Caco-2 (cell line): ENCODE measurements at places on chromosomes 6 and 20. TPM values are rescaled to one million over a fixed set of nuclear protein-coding genes. Genes with fewer than 3 reads are reported as not detected.

FAM83C gene
- total RNA-seq, result 0.09 TPM in 1 of 2 replicates, not detected in the other

ABHD16B gene
- total RNA-seq, result 0.27 TPM in 1 of 2 replicates, not detected in the other

- H3K4me1 ChIP-seq, result peaks cover 44% of the 10 kb centered on the region
- DNase-seq, result no peak
Measured at GRCh38 chr6:37243816-37244370, 13.7 kb upstream of the TBC1D22B start.

DNA sequence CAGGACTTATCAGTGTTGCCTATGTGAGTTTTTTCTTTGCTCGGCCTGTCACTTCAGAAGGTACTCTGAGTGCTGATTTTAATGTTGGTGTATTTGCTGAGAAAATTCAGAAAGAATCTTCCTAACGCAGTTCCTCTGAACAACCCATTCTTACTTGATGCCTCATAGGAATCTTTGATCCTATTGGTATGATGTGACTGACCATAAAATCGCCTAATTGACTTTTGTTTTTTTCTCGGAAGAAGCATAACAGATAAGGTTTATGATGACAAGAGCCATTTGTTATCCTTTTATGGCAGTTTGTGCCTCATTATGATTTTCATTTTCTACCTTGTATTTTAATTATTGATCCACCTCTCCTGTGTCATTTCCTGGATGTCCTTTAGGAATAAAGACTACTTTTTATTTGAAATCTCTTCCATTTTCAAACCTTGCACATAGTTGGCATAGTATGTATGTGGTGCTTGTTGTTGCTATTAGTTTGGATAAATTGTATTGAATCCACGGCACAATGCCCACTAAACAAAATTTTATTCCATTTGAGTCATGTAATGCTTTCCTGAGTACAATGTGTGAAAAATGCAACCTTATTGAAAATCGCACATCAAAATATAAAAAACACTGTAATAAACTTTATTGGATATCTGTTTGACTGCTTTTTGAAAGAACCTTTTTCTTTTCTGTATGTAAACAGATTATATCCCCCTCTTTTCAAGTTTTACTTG is 37.3 kb downstream of the LRRC1 start:
- H3K4me3 ChIP-seq, result no peak overlapping the region
- H3K4me1 ChIP-seq, result peaks cover 70% of the 10 kb centered on the region
- H3K36me3 ChIP-seq, result no peaks in the 10 kb centered on the region
- DNase-seq, result no peak
- H3K27me3 ChIP-seq, result no peaks in the 10 kb centered on the region

SEL1L2 gene
- total RNA-seq, result not detected in 2 replicates

OR2J3 gene
- total RNA-seq, result not detected in 2 replicates

RBM38 gene
- total RNA-seq, result 34.4 and 39.2 TPM in 2 replicates

DNA sequence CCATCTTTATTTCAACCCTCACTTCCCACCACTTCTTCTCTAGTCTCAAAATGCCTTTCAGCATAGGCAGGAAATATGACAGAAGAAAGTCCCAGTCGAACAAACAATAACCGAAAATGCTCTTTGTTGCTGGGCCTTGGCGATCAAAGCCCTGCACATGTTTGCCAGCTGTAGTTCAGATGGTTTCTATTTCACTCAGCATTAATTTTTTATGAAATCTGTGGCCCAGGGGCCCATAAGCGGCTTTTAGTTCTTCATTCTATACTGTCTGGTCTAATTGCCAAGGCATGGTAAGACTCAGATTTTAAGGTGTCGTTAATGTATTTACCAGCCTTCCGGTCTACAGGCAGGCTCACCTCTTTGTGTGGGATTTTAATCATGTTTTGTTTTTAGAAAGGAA is 10.9 kb upstream of the F13A1 start:
- H3K27ac ChIP-seq, result no peak overlapping the region
- H3K27me3 ChIP-seq, result no peaks in the 10 kb centered on the region; the same call in 1 of the 2 replicates
- H3K4me1 ChIP-seq, result no peaks in the 10 kb centered on the region
- H3K4me3 ChIP-seq, result no peak overlapping the region
- no peak for DNase-seq

- no peak overlapping the region for H3K27ac ChIP-seq
- H3K27me3 ChIP-seq, result no peaks in the 10 kb centered on the region
- H3K4me3 ChIP-seq, result no peak overlapping the region
- no peaks in the 10 kb centered on the region for H3K36me3 ChIP-seq
- DNase-seq, result no peak
Measured at GRCh38 chr6:124310139-124310538, 506.5 kb downstream of the NKAIN2 start.

GRCh38 chr6:111804627-111805235 is 68.5 kb downstream of the FYN start:
- no peaks in the 10 kb centered on the region for H3K4me1 ChIP-seq
- H3K27me3 ChIP-seq, result no peaks in the 10 kb centered on the region
- DNase-seq, result no peak
- H3K4me3 ChIP-seq, result no peak overlapping the region
- H3K27ac ChIP-seq, result no peak overlapping the region

GRCh38 chr20:9160331-9160730 is 91.4 kb downstream of the PLCB4 start:
- H3K36me3 ChIP-seq, result no peaks in the 10 kb centered on the region
- H3K4me1 ChIP-seq, result no peaks in the 10 kb centered on the region
- H3K27me3 ChIP-seq, result no peaks in the 10 kb centered on the region
- DNase-seq, result no peak
- no peak overlapping the region for H3K27ac ChIP-seq
- H3K4me3 ChIP-seq, result no peak overlapping the region
